Activated CD4-positive, alpha-beta memory T cell treated with anti-CD3 and anti-CD28 coated beads, Interleukin-2, amount 10 ng/mL, durations not matched to agents 7 days and 5 days (primary cell): ENCODE measurements at places on chromosomes 12 and 14. TPM values are rescaled to one million over a fixed set of nuclear protein-coding genes. Genes with fewer than 3 reads are reported as not detected.

The KRT6A gene
- total RNA-seq = not detected

The CBLN3 gene
- total RNA-seq = 9.5 TPM

The CLEC4E gene
- total RNA-seq = not detected

The CCDC196 gene
- total RNA-seq = not detected

The CLEC2A gene
- total RNA-seq = not detected

The TSHR gene
- 1.6 TPM for total RNA-seq

The LMNTD1 gene
- total RNA-seq = not detected

The TMPO gene
- total RNA-seq = 320 TPM

The OR4K5 gene
- total RNA-seq = not detected

The GSC gene
- not detected for total RNA-seq

The ZBTB42 gene
- total RNA-seq = 5.5 TPM

The NANOG gene
- not detected for total RNA-seq

The LRRC9 gene
- not detected for total RNA-seq

The AQP6 gene
- not detected for total RNA-seq

The PIK3C2G gene
- not detected for total RNA-seq

The ATL1 gene
- 1.2 TPM for total RNA-seq

The NTF3 gene
- total RNA-seq = not detected

The IGF1 gene
- 0.86 TPM for total RNA-seq

The NPAS3 gene
- total RNA-seq = not detected

The CEP83 gene
- total RNA-seq = 15.0 TPM

The ADAM21 gene
- not detected for total RNA-seq

The IGFBP6 gene
- total RNA-seq = 0.38 TPM

The ANKRD33 gene
- not detected for total RNA-seq

The MEG3 gene
- not detected for total RNA-seq

The TAPBPL gene
- total RNA-seq = 49.0 TPM

The DDX24 gene
- total RNA-seq = 210 TPM

The IKBIP gene
- 25.5 TPM for total RNA-seq

The TMEM30B gene
- total RNA-seq = 0.48 TPM

The SSTR1 gene
- total RNA-seq = not detected

The ABCB9 gene
- total RNA-seq = 3.2 TPM

The FOXA1 gene
- total RNA-seq = not detected

The FAM222A gene
- 0.28 TPM for total RNA-seq

The PLCZ1 gene
- not detected for total RNA-seq

The PRB2 gene
- not detected for total RNA-seq

The REM2 gene
- 1.2 TPM for total RNA-seq

The TAS2R13 gene
- total RNA-seq = 0.23 TPM

The ATP23 gene
- total RNA-seq = 17.1 TPM

The PPM1H gene
- total RNA-seq = not detected

The FOXN4 gene
- total RNA-seq = not detected

The ADAMTS20 gene
- not detected for total RNA-seq

The STYK1 gene
- 0.71 TPM for total RNA-seq

The PTPRO gene
- 1.5 TPM for total RNA-seq

The SLC2A14 gene
- total RNA-seq = 18.6 TPM

The HOXC11 gene
- not detected for total RNA-seq

The AHNAK2 gene
- not detected for total RNA-seq

The GYS2 gene
- total RNA-seq = not detected

The NPFF gene
- total RNA-seq = not detected

The EPS8 gene
- total RNA-seq = 3.1 TPM

The ZDHHC22 gene
- total RNA-seq = not detected

The LTBP2 gene
- 0.28 TPM for total RNA-seq

The PTGR2 gene
- 2.8 TPM for total RNA-seq

The TMTC2 gene
- 5.1 TPM for total RNA-seq

The ANKRD52 gene
- total RNA-seq = 50.1 TPM

The SLC17A8 gene
- total RNA-seq = not detected

The GPR68 gene
- total RNA-seq = 39.8 TPM

The GPR65 gene
- 22.9 TPM for total RNA-seq

The OTUB2 gene
- 7.9 TPM for total RNA-seq

The CLEC7A gene
- total RNA-seq = not detected
